ENCODE measurements at places on chromosomes 16 and 17. TPM values are rescaled to one million over a fixed set of nuclear protein-coding genes. Genes with fewer than 3 reads are reported as not detected.

VMO1 gene
- not detected for total RNA-seq

OR1A1 gene
- not detected for total RNA-seq

ZNF778 gene
- 7.4 TPM for total RNA-seq

NTN3 gene
- 0.20 TPM for total RNA-seq

ITGAL gene
- not detected for total RNA-seq

PRSS53 gene
- total RNA-seq, result 3.3 TPM

UNC119 gene
- 17.8 TPM for total RNA-seq

KRT9 gene
- not detected for total RNA-seq

RTN4RL1 gene
- total RNA-seq, result 0.20 TPM

All from subcutaneous preadipocyte (primary cell).